ENCODE measurements at places on chromosomes 1 and 21.

DNA sequence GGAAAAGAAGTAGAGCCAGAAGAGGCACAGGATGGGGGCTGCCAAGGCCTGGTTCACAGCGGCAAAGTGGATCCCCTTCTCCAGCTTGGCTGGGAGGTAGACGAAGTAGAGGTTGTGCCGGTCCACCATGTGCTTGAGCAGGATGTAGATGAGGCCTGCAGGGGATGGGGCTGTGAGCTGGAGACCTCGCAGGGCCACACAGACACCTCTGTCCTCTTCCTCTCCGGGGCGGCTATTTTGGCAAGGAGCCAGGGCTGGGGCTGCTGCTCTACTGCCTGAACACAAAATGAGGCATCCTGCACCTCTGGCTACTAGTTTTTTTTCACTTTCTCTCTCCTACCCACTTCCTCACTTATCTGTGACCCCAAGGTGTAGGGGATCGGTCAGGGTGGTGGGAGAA, 32.3 kb downstream of the TMEM63A start:
- DNase-seq: no peak

DNA sequence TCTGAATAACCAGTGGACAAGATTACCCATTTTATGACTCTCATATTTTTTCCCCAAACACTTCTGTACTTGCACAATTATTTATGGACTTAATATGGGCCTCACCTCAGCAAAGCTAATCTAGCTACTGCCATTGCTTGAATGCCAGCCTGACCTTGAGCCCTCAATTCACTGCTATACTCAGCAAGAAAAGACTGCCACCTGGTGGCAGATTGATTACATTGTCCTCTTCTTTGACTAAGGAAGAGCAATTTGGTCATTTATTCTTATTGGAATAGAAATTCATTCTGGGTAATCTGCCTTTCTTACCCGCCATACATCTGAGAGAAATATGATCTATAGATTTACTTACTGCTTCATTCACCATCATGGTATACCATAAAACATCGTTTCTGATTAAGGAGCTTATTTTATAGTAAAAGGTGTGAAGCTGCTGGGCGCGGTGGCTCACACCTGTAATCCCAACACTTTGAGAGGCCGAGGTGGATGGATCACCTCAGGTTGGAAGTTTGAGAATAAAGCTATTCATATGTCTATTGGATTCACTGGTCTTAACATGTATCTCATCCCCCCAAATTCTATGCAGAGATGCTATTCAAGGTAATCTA, 32.9 kb upstream of the DIPK1A start:
- DNase-seq: peak; percentile 32

- no peak for DNase-seq
These were observed 243.0 kb downstream of the SIPA1L2 start for GRCh38 chr1:232386721-232387510.

DNA sequence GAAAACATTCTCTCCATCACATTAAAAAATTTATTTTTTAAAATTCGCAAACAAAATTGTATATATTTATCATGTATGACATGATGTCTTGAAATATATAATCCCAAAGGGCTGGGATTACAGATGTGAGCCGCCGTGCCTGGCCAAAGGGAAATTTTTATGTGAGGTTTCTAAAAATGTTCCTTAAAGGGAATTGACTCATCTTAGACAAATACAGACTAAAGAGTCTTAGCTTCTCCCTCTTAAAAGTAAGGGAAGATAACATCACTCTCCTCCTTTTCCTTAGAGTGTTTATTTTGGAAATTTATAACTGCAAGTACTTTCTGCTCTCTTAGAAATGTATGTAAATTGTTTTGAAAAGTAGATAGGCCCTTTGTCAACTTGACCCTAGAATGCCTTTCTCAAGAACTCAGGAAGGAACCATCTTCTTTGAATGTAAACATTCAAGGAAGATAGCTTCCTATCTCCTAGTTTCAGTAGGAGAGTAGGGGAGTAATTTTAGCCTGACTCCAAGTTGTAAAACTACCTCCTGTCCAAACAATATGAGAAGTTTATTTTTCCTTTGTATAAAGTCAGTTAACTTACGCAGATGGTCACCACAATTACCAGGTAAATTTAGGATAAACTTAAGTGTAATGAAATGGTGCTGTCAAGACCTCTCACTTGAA, 59.5 kb downstream of the C21orf91 start:
- DNase-seq: no peak

DNA sequence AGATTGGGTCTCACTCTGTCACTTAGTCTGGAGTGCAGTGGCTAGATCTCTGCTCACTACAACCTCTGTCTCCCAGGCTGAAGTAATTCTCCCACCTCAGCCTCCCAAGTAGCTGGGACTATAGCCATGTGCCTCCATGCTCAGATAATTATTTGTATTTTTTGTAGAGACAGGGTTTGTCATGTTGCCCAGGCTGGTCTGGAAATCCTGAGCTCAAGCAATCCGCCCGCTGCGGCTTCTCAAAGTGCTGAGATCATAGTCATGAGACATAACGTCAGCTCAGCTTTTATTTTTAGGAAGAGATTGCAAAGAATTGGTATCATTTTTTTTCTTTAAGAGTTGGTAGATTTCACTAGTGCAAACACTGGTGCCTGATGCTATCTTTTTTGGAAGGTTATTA, 244.9 kb downstream of the DSCAM start:
- no peak for DNase-seq

DNA sequence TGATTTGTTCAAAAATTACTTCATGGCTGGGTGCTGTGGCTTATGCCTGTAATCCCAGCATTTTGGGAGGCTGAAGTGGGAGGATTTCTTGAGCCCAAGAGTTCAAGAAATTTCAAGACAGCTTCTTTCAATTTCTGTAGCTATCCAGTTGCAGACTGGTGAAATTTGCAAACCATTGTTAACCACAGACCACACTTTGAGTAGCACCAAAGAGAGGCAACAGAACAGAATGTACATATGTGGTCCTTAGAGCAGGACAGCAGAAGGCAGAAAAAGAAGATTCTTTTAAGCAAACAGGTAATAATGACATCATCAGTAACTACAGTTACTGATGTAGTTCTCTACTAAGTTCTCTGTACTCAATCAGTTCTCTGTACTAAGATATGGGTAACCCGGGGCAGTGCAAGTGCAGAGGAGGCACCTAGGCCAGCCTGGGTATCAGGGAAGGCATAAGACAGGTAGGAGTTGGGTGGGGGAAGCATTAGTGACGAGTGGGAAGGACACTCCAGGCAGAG, 5.5 kb upstream of the KLF17 start:
- DNase-seq: no peak

DNA sequence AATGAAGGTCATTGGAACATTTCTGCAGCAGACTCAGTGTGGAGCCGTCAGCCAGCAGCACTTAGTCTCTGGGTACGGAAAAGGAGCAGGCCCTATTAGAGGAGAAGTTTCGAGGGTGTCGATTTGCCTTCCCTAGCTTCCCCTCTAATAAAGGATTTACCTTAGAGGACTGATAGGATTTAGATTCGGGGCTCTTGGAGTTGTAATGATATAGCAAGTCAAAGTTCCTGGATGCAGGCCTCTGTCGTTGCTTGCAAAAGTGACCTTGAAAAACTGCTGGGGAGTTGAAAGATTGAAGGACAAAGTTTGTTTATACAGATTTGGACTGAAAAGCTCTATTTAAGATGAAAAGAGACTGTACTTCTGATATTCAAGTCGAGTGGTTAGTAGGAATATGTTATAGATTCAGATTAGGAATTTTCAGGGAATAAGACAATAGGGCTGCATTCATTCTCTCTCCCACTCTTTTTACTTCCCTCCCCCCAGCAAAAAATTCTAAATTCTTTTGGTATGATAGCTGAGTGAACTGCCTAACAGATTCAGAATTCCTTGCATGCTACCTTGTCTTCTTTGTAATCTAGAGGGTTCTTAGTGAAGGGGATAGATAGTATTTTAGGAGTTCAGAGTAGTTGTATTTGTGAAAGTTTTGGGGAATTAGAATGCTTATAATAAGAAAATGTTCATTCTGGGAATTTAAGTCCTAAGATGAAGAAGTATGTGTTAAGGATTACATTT, 19.2 kb downstream of the NFYC start:
- no peak for DNase-seq

DNA sequence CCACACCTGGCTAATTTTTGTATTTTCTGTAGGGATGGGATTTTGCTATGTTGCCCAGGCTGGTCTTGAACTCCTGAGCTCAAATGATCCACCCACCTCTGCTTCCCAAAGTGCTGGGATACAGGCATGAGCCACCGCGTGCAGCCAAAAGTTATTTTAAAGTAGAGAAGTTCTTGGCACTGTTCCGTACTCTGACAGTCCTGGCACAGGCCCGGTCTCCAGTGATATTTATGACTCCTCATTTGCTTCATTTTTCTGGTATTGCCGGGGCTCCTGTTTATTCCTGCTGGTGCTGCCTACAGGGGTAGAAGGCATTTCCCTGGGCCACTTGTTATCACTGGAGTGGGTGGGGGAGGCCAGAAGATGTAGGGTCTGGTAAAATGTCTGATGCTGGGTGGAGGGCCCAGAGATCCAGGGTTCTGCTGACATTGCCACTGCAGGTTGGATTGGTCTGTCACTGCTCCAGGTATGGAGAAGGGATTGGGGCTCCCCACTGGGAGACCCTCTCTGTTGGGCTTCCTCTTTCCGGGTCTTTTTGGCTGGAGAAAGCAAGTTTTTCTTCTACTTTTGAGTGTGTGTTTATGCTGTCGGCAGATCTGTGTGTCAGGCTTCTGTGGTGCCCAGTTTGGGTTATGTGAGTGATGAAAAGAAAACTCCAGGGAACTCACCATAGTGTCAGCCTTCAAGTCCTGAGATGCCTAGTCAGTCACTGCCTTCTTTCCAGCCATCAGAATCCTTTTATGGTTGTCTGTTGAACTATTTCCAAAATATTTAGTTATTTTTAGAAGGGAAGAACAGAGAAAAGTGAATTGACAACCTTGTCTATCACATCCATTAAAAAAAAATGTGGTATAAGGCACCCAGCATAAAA, 4.5 kb downstream of the MROH7 start:
- DNase-seq: no peak

DNA sequence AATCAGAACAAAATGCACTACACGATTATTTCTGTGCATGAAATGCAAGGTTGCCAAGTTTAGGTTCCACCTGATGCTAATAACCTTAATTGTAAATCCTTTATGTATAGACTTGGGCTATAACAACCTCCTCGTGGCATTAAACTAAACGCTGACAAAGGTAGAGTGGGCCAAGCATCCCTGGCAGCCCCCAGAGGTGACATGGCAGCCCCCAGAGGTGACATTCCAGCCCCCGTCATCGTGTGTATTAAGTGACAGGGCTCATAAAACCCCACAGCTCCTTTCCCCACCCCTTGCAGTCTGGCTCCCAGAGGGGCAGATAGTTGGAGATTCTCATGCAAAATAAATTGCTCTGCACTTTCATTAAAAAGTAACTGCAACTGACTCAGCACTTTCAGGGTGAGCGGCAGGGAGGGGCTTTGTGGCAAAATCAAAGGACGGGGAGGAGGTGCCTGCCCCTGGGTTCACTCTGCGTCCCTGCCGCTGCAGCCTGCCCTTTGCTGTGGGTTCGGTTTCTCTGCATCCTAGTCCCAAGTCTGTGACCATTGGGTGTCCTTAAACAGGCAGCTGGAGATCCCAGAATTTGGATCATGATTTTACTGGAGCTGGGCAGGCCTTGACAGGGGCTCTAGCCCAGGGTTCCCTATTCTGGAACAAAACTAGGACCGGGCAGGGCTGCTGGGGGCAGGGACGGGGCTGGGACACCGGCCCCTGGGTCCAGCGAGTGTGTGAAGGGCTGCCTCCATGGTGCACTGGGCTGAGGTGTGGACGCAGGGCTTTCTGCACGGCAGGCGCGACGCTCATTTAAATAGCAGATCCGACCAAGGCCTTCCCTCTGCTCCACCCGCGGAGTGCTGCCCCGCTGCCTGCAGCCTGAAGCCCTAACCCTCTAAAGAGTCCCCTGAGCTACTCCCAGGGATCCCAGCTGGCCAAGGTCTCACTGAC, 234.9 kb upstream of the VAMP3 start:
- no peak for DNase-seq

DNA sequence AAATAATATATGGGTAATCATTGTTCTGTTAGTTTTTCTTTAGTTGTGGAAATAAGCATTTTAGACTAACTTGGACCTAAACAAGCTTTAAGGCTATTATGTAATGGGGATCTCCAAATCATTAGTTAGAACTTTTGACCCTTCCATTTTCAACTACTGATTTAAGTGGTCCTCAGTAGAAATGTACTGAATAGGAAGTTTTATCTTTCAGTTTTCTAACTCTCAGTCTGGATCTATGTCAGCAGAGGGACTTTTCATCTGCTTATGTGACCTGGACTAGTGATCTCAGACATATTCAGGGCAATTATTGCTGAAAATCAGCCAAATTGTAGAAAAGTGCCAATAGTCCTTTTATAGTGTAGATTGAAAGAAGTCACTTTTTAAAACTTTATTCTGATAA, 56.0 kb downstream of the SASS6 start:
- DNase-seq: no peak

DNA sequence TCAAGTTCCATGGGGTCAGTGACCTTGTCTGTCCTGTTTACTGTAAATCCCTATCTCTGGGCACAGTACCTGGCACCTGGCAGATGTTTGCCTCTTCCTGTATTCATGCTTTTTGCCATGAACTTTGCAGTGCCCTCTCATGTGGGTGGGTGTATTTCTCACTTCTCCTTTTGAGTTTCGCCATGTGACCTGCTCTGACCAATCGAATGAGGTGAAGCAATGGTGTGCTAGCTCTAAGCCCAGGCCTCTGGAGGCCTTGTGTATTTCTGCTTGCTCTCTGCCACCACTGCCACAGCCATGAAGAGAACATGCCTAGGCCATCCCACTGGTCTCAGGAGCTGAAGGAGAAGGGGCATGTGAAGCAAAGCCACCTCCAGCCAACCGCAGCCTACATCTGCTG, 185.5 kb upstream of the ZC3H12A start:
- no peak for DNase-seq

DNA sequence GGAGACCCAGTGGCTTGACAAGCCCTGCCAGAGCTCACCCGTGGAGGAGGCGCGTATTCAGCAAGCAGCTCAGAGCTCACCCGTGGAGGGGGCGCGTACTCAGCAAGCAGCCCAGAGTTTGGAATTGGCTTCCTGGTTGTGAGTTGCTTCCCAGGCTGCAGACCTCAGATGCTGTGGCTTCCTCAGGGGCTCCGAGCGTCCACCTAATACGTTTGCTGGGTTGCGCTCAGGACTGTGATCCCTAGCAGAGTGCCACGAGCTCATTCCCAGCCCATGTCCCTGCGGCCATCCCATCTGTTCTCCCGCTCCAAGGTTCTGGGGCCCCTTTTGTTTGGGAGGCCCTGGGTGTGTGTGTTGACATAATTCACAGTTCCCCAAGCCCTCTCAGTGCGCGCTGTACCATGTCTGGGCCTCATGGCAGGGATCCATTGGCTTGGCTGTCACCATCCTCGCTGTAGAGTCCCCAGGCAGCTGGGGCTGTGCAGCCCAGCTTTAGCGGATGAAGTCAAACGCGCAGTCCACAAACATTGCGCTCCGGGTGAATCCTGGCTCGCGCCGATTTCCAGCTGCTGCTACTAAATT, 3.6 kb downstream of the AJAP1 start:
- DNase-seq: no peak

DNA sequence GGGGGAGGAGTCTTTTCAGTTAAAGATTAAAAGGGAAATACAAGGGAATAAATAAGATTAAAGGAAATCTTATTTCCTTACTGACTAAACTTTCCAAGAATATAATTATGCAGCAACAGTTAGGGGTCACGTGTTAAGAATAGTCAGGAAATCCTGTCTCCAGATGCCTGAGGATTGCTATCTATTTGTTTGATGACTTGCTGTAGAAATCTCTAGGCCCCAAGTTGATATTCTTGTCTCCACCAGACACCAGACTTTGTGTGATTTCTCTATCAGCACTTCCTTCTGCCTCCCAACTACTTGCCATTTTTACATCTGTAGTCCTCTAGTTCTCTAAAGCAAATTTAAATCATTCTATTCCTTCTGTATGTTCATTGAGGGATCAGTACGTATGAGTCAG, 77.5 kb downstream of the RPAP2 start:
- no peak for DNase-seq

GRCh38 chr1:237111807-237112206, 69.8 kb downstream of the RYR2 start:
- DNase-seq: no peak

All from esophagus squamous epithelium (tissue), 5 donors.